ENCODE measurements at places on chromosomes 4 and X.

GRCh38 chrX:18855919-18856644 lies 127.8 kb downstream of the PHKA2 start:
- no peak for DNase-seq

DNA sequence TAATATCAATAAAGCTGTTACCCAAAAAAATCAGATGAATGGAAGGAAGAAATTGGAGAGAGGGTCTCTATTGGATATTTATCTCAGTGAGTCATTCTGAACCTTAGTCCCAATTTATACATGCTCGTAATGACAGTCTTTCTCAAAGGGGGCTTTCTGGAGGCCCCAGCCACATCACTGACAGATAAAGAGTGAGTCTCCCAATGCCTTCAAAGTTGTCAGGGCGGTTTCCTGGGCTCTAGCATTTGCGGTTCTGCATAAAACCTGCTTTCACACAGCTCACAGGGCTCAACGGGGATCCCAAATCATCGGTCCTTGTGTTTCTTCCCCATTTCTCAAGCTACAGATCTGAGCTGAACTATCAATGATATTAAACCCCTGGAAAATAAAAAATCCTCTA lies 17.3 kb downstream of the TCEANC start:
- no peak for DNase-seq

GRCh38 chr4:148192526-148192925 lies 249.7 kb downstream of the NR3C2 start:
- no peak for DNase-seq

- DNase-seq, result no peak
Observed at GRCh38 chr4:150318527-150318926, 240.3 kb downstream of the DCLK2 start.

DNA sequence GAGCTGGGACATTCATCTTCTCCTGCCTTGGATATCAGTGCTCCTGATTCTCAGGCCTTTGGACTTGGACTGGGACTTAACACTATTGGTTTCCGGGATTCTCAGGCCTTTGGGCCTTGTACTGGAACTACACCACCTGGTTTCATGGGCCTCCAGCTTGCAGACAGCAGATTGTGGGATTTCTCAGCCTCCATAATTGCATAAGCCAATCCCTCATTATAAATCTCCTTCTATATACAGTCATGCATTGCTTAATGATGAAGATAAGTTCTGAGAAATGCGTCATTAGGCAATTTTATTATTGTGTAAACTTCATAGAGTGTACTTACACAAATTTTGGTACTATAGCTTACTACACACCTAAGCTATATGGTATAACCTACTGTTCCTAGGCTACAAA lies 8.9 kb upstream of the CCNG2 start:
- no peak for DNase-seq

DNA sequence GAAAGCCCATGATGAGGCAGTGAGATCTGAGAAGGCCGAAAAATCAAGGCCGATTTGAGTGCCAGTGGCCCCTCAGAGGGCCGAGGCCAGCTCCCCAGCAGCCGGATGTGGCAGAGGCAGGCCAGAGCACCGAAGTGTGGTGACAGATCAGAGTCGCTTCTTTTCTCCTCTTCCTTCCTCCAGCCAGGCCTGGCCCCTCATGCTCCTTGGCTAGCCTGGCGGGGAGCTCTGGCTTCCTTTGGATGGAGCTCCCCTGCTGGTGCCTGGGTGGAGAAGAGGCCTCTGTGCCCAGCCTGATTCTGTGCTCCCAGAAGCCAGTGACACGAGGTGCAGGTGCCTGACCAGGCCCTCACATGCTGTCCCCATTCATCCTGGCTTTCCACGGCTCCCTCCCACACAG lies 127.2 kb upstream of the PABPC4L start:
- DNase-seq, result no peak

DNA sequence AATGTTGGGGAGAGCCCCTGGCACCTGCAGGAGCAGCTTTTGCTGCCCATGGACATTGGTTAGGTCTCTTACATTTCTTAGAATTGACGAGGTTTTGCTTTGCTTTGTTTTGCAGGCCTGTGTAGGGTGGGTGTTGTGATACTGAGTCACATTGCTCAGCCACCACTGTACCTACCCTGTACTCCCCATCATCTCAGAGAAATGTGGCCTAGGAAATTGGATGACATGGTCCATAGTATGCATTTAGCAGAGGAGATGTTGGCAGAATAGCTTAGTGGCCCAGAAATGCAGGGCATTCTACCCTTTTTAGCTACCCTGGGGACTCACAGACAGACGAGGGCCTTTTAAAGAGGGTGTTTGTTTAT lies 43.7 kb downstream of the IL21 start:
- DNase-seq, result no peak

GRCh38 chrX:16786791-16787735 lies 797 bp downstream of the TXLNG start:
- peak; percentile 50 for DNase-seq

GRCh38 chr4:133270021-133270570 lies 121.0 kb downstream of the PCDH10 start:
- peak; percentile 1 for DNase-seq

GRCh38 chr4:70505151-70505748 lies 13.1 kb upstream of the AMTN start:
- DNase-seq, result peak; percentile 66

DNA sequence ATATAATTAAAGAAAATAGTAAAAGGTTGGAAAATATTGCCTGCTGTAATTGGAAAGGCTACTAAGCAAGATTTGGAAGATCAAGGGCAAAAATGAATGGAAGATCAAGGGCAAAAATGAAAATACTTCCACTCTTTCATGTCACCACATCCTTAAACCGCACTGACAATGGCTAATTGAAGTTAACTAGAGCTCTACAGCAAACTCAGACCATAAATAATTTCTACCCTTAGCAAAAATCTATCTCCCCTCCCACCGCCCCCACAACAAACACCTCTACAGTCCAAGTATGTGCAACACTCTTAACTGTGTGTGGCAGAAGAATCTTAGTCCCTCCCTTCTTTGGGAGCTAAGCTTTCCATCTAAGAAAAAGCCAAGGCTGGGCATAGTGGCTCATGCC lies 27.1 kb downstream of the ATP11C start:
- no peak for DNase-seq

- DNase-seq, result no peak
Observed at GRCh38 chrX:134191281-134191680, 45.7 kb upstream of the CCDC160 start.

GRCh38 chr4:88743696-88744095 lies 46.1 kb upstream of the NAP1L5 start:
- no peak for DNase-seq

- DNase-seq, result no peak
Observed at GRCh38 chr4:1056671-1057402, 45.4 kb downstream of the FGFRL1 start.

- DNase-seq, result no peak
Observed at GRCh38 chr4:64464581-64464980, 55.3 kb upstream of the TECRL start.

DNA sequence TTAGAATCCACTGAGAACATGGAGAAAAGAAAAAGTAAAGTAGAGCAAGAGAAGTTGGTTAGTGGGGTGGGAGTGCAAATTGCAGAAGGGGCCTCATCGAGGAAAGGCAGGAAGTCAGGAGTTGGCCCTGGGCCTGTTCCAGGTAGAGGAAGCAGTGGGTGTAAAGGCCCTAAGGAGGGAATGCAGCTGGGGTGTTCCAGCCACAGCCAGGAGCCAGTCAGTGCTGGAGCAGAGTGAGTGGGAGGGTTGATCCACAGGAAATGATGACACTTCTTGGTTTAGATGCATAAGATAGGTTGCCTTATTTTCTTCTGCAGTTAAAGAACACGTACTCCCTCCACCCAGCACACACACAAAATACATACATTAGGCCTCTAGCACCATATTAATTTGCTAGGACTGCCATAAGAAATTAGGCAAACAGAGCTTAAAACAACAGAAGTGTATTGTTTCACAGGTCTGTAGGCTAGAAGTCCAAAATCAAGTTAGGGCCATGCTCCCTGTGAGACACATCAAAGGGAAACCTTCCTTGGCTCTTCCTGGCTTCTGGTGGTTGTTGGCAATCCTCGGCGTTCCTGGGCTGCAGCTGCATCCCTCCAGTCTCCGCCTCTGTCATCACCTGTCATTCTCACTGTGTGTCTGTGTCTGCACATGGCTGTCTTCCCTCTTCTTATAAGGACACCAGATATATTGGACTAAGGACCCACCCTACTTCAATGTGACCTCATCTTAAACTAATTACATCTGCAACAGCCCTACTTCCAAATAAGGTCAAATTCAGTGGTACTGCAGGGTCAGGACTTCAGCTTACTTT lies 205.9 kb downstream of the AASDH start:
- DNase-seq, result no peak

GRCh38 chr4:73248821-73249220 lies 9.8 kb downstream of the ANKRD17 start:
- no peak for DNase-seq

DNA sequence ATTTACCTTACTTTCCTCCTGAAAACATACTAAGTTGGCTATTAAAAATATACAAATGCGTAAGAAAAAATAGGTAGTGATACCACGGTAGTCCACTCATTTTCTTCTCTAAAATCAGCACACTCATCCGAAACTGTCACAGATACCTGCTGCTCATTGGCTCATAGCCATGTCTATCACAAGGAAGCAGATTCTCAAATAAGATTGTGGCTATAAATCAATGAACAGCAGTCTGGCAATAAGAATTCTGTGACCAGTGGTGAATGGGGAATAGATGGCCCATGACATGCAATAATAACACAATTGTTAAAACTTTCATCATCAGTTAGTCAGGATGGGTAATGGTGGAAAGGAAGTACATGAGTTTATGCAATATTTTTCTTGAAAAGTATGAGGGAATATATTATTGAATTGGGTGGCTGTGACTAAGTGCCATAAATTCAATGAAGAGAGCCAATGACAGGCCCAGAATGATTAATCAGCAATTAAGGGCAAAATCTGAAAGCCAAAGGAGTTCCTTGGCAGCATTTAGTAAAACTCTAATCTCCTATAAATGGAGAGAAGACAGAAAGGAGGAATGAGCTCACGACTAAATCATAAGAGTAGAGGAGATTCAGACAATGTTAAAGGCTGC lies 202.3 kb upstream of the NEIL3 start:
- DNase-seq, result no peak

DNA sequence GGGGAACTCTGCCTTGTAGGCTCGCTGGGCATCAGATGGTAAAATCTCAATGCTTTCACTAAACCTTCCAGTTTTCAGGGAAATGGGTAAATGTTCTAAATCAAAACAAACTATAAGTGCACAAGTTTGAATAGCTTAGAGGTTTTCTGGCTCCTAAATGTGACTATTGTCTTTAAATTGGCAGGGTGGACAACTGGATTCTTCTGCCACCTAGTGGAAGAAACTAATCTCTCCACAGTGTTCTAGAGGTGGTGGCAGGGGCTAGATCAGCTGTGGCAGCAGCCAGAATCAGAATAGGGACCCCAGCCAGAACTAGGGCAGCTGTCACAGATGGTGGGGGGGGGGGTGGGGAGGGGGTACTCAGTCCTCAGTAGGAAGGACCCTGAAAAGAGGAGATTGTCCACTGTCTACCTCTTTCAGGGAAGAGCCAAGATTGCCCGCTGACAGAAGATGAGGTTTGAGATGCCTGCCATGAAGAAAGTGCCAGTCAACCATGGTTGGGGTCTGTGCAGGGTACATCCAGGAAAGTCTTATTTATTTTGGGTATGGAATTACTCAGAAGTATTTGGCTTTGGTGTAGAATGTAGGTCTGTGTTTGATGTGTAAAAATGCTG lies 201.4 kb downstream of the CCNG2 start:
- peak; percentile 41 for DNase-seq

GRCh38 chr4:27986476-27986875 lies 1125.8 kb downstream of the STIM2 start:
- no peak for DNase-seq

GRCh38 chrX:155874571-155875244 lies 6.4 kb upstream of the VAMP7 start:
- no peak for DNase-seq

GRCh38 chr4:76792418-76792817 lies 105.5 kb downstream of the SOWAHB start:
- DNase-seq, result no peak

All from activated CD4-positive, alpha-beta T cell treated with anti-CD3 and anti-CD28 coated beads, Interleukin-2, Interleukin-6, amounts not matched to agents 100 ng/mL and 50 ng/mL, durations not matched to agents 16 hours and 8 hours (primary cell).